ENCODE measurements at places on chromosomes 4 and X. TPM values are rescaled to one million over a fixed set of nuclear protein-coding genes. Genes with fewer than 3 reads are reported as not detected.

DNA sequence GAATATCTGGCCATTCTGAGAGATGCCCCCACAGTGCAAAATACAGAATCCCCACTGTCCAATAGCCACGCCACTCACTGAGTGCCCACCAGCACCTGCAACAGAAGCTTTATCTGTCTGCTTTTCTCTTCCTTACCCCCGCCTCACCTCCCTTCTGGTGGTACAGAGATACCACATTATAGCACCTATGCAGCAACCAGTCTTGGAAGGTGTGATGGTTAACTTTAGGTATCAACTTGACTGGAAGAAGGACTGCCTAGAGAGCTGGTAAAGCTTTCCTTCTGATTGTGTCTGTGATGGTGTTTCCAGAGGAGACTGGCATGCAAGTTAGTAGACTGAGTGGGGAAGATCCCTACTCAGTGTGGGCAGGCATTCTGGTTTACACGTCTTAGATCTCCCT is 61.8 kb upstream of the TXK start:
- no peak for DNase-seq

- DNase-seq = no peak
These were observed 123.2 kb upstream of the SCML1 start for GRCh38 chrX:17613979-17614588.

Gene TRIM75
- not detected for polyA plus RNA-seq

DNA sequence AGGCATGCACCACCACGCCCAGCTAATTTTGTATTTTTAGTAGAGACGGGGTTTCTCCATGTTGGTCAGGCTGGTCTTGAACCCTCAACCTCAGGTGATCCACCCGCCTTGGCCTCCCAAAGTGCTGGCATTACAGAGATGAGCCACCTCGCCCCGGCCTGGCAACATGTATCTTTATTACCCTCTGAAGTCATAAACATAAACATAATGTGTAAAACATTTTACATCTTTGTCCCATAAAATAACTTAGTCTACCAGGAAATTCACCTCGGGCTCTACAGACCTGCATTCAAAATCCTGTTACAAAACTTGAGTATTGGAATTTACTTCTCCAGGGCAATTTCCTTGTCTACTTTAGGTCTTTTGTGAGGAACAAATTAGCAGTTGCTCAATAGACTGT is 68.1 kb upstream of the DUSP21 start:
- no peak for DNase-seq

GRCh38 chr4:12846368-12846767 is 637.8 kb downstream of the RAB28 start:
- DNase-seq = no peak

- no peak for DNase-seq
These were observed 30.5 kb upstream of the ADGRG2 start for GRCh38 chrX:19152762-19153161.

- DNase-seq = no peak
These were observed 7.0 kb downstream of the MTM1 start for GRCh38 chrX:150575419-150575814.

GRCh38 chrX:47540754-47541538 is 20.1 kb upstream of the ARAF start:
- peak; percentile 55 for DNase-seq

Gene MAGEA1
- not detected for polyA plus RNA-seq

DNA sequence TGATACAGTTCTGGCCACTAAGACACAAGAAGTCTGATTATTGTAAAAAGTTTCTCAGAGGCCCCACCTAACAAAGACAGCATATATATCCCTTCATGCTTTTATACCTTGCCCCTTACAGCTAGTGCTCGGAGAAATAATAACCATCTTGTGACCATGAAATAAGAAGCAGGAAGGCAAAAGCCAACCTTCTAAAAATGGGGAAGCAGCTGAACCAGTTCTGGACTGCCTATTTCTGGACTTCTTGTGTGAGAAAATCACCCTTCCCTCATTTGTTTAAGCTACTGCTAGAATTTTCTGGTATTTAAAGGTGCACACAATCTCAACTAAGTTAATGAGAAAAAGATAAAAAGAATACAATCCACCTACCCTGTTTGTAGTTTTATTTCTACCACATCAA is 87.5 kb downstream of the CNOT6L start:
- no peak for DNase-seq

GRCh38 chrX:41180194-41180908 is 95.1 kb downstream of the USP9X start:
- DNase-seq = no peak

Gene AADAT
- 1.1 TPM for polyA plus RNA-seq

DNA sequence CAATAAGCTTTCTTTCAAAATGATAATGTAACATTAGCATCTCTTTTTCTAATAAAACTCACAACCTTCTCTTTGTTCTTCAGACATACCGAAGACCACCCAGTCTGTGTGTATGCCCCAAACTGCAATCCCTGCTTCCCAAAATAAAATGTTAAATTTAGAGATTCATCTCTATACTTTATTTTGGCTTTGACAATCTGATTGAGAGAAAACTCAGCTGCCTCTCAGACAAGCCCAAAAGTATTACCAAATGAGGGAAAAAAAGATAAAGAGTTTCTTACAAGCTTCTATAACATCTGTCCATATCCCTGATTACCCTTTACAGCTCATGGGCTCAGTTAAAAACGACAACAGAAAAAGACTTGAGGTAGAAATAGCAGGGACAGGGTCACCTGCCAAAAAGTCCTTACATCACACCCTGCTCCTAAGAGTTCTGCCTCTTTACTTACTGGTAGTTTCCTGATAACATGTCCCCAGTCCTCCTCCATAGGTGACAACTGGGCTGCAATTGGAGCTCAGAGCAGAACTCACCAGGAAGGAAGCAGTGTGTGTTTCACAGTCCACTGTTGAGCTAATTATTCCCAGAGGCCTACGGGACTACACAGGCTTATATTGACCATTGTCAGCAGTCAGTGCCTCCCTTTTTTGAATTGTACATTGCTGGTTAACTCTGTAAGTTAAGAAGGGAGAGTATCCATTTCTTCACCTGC is 70.9 kb upstream of the FAM9C start:
- DNase-seq = no peak

Gene DGAT2L6
- polyA plus RNA-seq = not detected

DNA sequence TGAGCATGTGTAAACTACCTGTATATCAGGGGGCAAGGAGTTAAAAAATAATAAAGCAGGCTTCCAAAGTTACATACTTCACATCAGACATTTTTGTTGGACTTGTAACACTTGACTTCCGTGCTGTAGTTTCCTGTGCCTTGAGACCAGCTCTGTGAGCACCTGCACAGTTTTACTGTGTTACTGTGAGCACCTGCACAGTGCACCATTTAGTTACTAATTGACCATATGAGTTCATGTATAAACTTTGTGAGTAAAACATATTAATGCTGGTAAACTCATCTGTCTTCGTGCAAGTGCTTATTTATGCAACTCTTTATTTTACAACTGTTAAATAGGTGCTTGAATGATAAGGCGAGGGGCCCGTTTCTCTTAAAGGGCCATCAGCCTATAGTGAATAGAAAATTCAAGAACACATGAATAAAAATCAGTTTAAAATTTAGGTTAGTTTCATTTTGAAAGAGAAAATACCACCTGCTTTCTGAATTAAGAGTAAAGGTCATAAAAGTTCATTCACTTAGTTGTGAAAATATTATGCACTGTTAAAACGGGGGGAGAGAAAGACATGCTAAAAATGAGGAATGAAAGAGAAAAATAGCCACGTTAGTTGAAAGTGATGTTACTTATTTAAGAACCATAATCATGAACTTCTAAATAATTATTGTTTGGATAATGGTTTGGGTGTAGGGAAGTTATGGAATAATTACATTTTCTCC is 42.4 kb downstream of the USP9X start:
- DNase-seq = no peak

Gene SMIM10
- 2.7 TPM for polyA plus RNA-seq

DNA sequence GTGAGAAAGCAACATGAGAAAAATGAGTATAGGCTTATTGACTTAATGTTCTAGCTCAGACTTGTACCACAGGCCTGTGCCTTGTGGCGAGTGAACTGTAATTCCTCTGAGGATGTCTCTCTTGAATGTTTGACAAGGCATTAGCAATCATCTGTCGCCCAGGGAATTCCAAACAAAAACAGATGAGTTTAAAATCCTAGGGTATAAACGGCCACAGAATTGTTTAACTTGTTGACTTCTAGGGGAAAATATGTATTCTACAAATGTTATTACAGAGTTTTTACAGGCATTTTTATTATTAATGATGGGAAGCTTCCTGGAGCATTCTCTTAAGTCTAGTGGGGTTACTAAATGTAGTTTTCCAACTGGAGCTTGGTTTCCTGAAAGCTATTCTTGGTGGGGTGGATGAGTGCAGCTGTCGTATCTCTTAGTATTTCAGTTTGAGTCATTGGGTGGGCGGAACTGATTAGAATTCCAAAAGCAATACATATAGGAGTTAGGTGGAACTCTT is 40.6 kb downstream of the ARHGAP10 start:
- DNase-seq = no peak

GRCh38 chr4:152860046-152860445 is 76.1 kb upstream of the FHDC1 start:
- DNase-seq = no peak

DNA sequence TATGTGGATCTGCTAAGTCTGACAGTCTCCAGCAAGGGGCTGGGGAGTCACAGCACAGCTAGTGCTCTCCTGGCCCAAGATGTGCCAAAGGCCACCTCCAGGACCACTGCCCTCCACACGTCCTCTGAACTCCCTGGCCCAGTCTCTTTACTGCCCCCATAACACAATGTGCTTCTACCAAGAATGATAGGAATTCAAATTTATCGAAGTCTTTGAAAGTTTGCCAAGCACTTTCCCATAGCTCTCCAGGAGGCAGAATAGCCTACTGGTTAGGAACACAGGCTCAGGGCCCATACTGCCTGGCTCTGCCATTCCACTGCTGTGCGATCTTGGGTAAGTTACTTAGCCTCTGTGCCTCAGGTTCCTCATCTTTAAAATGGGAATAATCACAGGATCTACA is 86.7 kb downstream of the NHSL2 start:
- no peak for DNase-seq

DNA sequence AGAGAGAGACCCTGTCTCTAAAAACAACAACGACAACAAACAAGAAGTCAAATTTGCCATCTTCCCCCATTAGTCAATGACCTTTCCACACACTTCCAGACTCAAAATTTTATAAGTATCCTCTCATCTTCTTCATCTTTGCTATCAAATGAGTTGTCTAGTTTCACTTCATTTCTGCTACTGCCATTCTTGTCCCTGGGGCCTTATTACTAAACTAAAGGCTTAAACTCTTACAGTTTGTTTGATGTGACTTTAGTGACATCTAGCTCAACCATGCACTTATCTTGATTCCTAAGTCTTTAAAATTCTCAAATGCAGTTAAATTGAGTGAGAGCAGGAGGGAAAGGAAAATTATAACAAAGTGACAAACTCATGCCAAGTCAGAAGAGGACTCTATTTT is 271.8 kb upstream of the GK2 start:
- no peak for DNase-seq

- no peak for DNase-seq
These were observed 70.0 kb upstream of the FAM241A start for GRCh38 chr4:112075129-112075753.

- no peak for DNase-seq
These were observed 300.9 kb downstream of the BCOR start for GRCh38 chrX:39796856-39797255.

- no peak for DNase-seq
These were observed 94.2 kb downstream of the PPP3CA start for GRCh38 chr4:101253121-101253520.

Gene ABLIM2
- 82.2 TPM for polyA plus RNA-seq

GRCh38 chrX:106698693-106699092 is 27.8 kb upstream of the RNF128 start:
- DNase-seq = no peak

- no peak for DNase-seq
These were observed 36.0 kb downstream of the GAB3 start for GRCh38 chrX:154714925-154715324.

- no peak for DNase-seq
These were observed 265.7 kb downstream of the RAB28 start for GRCh38 chr4:13218326-13218958.

- DNase-seq = no peak
These were observed 68.9 kb upstream of the BMP2K start for GRCh38 chr4:78707268-78707667.

DNA sequence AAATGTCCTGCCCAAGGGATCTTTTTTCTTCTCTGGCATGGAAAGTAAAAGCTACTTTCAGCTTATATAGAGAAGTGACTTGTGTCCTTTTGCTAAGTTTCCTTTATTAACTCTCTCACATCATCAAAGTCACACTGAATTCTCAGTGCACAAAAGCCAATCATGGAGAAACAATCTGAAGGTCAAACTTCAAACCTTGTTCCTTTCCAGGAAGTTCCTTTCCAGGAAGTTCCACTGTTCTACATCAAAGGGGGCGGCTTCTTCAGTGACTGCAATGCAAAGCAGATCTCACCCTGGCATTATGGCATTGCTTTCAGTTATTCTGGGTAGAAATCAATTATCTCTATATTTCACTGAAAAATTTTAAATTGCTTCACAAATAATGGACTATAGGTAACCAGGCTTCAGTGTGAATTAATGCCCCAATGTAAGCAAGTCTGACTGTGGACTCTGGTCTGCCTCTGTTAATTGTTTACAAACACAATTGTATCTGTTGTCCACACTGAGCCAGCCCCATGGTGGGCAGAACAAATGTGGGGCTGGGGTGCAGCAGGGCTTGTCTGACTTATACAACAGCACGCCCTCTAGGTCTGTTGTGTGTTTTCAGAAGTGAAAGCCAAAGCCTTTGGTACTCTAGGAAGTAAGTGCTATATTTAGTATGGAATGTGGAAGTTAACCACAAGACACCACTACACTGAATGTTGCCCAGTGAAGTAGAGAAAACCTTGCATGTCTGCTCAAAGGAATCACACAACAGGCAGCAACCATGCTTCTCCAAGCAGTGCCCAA is 98.8 kb downstream of the CDS1 start:
- no peak for DNase-seq

Gene FAM184B
- polyA plus RNA-seq = 0.03 TPM

- DNase-seq = no peak
These were observed 198.2 kb upstream of the PSAPL1 start for GRCh38 chr4:7632971-7633370.

- no peak for DNase-seq
These were observed 10.9 kb upstream of the BBS7 start for GRCh38 chr4:121881158-121881557.

Gene PIR
- 25.1 TPM for polyA plus RNA-seq

DNA sequence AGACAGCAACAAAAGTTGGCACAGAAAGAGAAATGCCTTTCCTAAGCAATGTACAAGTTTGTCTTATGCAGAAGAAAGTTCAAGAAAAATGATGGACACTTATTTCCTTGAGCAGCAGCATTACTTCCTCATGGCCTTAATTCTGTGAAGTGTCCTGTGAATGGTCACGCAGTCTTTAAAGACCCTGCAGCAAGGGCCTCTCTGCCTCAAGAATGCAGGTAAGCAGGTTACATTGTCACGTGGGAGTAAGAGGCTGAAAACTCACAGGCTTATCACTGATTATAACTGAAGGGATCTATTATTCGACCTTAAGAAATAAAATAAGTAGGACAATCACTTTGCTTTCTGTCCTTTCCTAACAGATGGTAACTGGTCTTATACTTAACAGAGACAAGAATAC is 109.1 kb downstream of the ATP8A1 start:
- no peak for DNase-seq

Gene USP26
- not detected for polyA plus RNA-seq

Measured in psoas muscle (tissue), 8 donors.